ENCODE measurements at places on chromosomes 1 and 21.
A peak's percentile ranks its signal among the peaks of the same experiment; 100 is the strongest.

DNA sequence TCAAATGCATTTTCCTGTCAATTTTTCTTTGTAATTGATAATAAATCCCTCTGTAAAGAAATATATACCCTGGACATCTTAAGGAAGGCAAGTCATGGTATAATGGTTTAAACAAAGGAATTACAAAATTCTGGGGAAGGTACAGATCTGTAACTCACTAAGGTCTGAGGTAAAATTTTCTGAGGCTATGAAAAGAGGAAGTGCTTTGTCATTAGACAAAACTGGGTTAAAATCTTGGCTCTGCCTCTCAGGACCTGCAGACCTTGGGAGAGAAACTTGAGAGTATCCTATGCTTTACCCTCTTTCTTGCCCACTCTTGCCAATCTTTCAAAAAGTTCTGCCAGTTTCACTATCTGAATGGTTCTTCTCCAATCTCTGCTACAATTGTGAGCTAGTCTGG, 26.8 kb upstream of the BEND5 start:
- DNase-seq: no peak

GRCh38 chr21:16534408-16535101, 804.8 kb downstream of the USP25 start:
- DNase-seq: no peak

DNA sequence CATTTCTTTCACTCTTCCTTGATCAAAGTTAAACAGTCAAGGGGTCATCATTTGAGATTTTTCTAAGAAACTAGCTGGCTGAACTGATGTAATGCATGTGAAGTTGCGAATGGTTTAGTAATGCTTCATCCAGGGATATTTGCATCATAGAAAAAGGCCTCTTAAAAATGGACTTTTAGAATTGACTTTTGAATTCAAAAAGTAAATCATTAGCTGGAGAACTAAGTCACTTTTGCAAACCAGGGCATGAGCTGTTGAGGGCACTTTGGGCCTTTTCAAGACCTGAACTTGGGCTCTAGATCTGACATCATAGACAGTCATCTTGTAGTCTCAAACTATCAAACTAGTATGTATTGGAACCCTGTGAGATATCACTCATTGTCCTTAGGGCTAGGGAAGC, 85.0 kb downstream of the GRIK1 start:
- DNase-seq: no peak

DNA sequence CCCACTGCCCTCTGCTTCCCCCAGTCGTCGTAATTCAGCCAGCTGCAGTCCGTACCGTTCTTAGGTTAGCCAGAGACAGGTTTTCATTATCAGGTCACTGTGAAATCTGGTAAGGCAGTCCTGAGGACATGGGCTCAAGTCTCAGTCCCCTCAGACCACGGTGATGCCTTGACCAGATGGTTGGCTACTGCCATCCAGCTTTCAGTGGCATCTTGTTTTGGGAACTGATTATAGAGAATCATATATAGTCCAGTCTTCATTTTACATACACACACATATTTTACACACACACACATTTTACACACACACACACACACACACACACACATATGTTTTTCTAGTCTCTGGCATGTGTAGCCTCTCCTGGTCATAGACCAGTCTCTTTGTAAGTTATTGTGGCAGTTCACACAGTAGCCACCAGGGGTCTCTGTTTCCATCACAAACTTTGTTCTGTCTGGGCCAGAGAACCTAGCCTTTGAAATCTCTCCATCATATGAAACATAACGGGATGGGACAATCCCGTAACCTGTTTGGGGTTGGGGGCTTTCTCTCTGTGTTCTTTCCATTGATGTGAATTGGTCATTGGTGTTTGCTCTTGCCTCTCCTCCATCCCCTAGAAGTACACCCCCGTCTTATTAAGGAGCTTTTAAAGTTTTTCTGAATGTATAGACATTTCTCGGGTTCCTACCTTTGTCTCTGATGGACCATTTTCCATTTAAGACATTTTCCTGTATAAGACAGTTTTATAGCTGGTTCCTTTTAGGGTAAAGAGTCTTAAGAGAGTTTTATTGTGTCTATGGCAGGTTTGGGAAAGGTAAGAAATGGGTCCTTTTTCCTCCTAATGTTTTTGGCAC, 8.4 kb upstream of the IKBKE start:
- DNase-seq: peak; percentile 62

DNA sequence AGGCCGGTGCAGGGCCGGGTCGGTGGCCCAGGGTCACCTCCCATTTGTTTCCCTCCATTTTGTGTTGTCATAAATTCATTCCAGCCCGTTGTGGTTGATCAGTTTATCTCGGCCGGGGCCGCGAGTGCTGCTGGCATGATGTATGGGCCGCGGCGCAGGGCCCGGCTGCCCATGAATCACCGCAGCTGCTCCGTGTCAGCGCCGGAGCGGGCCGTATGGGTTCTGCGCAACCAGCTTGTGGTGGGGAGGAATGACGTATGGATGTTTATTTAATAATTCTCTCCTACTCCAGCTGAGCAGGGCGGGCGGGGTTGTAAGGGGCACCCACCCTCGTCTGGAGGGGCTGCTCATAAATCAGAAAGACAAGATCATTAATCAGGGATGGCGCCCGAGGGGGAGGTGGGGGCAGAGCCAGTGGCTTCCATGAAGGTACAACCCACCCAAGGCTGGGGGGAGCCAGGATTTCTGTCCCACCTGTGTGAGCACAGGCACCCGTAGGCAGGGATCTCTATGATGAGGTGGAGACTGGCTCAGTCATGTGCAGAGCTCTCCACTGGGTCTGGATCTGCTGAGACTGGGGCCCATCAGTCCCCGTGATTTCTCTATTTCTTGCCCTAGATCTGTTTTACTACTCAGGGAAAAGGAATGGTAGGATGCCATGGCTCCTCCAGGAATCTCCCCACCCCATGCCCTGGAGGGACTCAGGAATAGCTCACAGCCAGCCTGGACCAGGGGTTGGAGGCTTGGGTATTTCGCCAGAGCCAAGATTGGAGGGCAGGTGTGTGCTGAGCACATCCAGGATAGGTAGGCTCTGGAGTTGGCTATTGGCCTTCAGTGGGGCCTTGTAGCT, 27.8 kb downstream of the TMEM53 start:
- no peak for DNase-seq

GRCh38 chr1:89047734-89048133, 17.3 kb downstream of the GBP1 start:
- DNase-seq: no peak

GRCh38 chr1:1894354-1895059, 3.6 kb upstream of the GNB1 start:
- DNase-seq: no peak

- DNase-seq: no peak
These were observed 375.2 kb downstream of the KCNH1 start for GRCh38 chr1:210758761-210759160.

DNA sequence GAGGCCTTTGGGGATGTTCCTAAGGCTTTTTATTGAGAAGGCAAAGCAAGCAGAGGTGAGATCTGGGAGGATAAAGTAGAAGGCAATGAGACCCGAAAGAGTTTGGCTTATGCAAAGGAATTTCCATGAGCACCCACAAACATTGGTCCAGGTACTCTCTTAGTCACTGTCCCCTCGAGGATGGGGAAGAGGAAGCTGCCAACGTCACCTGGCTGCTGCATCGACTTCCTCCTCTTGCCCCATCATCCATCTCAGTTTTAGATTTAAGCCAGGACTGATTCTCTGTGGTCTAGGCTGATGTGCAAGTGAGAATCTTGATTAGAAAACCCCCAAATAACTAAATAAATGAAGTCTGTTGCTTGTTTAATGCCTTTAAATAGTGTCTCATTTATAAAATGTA, 28.7 kb downstream of the RUNX1 start:
- DNase-seq: no peak

DNA sequence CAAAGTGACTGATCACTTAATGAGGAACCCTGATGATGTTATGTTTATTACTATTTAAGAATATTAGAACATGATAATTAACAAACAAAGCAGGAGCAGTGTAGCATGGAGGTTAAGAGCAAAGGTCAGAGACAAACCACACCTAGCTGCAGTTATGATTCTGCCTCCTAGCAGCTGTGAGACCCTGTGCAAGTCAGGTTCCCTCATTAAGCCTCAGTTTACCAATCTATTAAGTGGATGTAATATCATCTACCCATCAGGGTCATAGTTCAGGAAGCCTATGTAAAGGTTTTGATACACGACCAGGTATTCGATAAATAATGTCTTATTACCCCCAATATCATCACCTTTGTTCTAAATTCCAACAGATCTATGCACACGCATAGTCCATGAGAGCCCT, 32.0 kb downstream of the DUSP10 start:
- no peak for DNase-seq

- DNase-seq: no peak
These were observed 1.0 kb upstream of the HAO2 start for GRCh38 chr1:119367432-119368124.

- no peak for DNase-seq
These were observed 134.4 kb upstream of the EDN2 start for GRCh38 chr1:41618871-41619270.

DNA sequence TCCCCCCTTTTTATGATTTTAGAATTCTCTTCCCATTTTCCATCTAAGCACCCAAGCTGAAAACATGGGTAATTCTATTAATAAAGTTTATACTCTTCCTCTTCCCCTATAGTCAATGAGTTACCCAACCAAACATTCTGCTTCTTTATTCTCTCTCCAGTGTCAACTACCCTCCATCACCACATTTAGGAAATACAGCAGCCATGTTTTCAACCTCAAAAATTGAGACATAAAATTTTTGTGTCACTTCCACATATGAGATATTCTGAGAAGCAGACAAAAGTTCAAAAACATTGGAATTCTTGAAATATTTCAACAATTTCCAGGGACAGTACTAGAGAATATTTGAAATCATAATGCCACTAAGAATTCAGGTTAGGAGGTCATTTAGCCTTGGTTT, 64.8 kb upstream of the ATP1A1 start:
- no peak for DNase-seq

- DNase-seq: no peak
These were observed 7.0 kb downstream of the SH3BP5L start for GRCh38 chr1:248818505-248819374.

DNA sequence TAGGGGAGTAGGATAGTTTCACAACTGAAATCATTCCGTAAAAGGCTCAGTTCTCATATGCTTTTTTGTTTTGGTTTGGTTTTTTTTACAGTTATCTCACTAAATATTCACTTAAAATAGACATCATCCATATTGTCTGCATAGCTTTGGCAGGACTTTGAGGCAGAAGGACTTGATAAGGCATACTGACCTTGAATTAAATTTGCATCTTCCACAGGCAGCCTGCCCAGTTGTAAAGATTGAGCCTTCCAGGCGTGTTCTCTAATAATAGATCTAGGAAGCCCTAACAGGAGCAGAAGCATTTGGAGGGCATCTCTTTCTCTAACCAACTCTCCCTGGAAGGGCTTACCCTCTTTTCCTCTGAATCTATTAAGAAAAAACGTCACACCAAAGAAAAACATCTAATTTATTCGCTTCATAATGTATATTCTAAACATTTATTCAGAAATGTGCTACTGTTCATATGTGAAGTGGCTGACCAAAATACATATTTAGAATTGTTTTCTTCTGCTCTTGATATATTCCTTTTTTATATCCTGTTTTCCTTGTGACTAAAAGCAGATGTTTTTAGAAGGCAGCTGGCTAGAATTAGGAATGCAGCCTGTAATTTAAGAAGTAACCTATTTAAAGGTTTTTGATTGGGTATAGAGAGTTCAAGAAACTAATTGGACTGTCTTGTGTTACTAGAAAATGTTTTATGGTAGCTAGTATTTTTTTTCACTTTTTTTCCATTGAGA, 20.2 kb downstream of the DESI2 start:
- no peak for DNase-seq

DNA sequence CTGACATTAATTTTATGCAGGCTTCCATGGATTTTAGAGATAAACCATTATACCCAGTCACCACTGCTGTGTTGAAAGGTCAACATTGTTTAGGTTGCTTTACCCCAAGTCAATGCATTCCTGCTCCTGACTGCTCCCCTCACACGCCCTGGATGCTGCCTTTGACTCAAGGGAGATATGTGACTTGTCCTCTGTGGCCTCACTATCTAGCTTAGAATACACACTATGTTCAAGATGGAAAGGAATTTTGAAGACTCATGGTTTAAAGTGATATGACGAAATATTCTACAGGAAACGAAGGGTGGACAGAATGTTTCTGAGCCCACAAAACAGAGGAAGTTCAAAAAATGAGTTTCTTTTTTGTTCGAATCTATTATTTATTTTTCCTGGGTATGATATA, 170.4 kb upstream of the NR5A2 start:
- DNase-seq: no peak

GRCh38 chr21:41133874-41134522, 34.0 kb upstream of the BACE2 start:
- DNase-seq: no peak

- DNase-seq: no peak
These were observed 6.0 kb upstream of the VASH2 start for GRCh38 chr1:212944229-212944901.

GRCh38 chr1:85587841-85588240, 7.3 kb downstream of the CCN1 start:
- no peak for DNase-seq

DNA sequence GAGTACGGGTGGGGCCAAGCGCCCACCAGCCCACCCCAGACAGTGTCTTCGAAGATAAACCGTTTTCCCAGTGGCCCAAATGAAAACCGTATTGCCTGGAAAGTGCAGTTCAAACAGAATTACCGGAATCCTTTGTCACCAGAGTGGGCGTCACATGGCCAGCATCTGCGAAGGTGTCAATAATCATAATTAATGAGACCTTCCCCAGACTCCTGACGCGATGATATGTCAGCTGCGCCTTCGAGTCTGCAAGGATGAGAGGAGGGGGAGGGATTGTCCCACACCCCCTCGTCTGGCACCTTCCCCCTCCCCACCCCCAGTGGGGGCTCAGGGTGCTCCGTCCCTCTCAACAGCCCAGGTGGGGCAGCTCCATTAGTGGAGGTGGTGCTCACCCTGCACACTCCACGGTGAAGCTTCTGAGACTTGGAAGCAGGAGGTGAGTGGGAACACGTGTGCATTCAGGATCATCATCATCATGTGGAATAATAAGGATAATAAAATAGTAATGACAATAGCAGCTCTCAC, 215.1 kb downstream of the PTPRU start:
- no peak for DNase-seq

- DNase-seq: no peak
These were observed 20.6 kb downstream of the MKNK1 start for GRCh38 chr1:46583494-46583893.

DNA sequence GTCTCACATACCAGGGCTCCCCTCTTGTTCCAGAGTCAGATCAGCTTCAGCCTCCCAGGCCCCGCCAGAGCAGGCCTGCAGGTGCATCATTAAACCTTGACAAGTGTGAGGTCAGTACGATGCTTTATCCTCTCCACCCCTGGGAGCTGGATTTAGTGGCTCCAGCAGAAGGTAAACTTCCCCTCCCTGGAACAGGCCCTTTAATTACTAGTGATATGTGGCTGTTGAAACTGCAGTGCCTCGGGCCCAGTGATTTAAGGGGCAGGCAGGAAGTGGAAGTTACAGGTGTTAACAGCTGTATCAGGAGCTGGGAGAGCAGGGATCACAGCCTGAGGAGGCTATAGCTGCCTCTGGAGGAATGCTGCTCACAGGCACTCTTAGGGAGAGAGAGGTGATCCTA, 132.4 kb upstream of the KLHDC7A start:
- DNase-seq: no peak

GRCh38 chr1:17091252-17091651, 28.0 kb downstream of the PADI2 start:
- DNase-seq: no peak

GRCh38 chr21:45104560-45104959, 30.2 kb downstream of the ADARB1 start:
- no peak for DNase-seq

Measured in stimulated activated CD4-positive, alpha-beta T cell treated with anti-CD3 and anti-CD28 coated beads, TNF-alpha, amount 100 ng/mL, for 24 hours (primary cell).